ENCODE measurements at places on chromosomes 6 and 20.

- DNase-seq = no peak
These were observed 510.2 kb upstream of the SULF2 start for GRCh38 chr20:48295445-48295903.

DNA sequence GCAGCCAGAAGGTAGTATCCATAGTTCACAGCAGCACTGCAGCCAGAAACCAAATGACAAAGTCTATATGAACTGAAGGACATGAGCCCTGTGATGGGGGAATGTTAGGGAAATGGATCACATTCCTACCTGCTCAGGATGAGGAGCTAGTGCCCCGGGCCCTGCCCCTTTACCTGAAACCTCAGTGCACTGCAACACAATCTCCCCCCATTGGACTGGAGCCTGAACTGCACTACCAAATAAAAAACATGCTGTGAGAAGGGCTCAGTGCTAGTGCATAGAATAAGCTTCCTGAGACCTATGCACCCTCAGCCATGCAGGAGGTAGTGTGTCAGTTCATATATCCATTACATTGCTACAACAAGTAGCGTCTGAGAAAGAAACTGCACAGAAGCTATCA, 477.8 kb downstream of the HACE1 start:
- no peak for DNase-seq

DNA sequence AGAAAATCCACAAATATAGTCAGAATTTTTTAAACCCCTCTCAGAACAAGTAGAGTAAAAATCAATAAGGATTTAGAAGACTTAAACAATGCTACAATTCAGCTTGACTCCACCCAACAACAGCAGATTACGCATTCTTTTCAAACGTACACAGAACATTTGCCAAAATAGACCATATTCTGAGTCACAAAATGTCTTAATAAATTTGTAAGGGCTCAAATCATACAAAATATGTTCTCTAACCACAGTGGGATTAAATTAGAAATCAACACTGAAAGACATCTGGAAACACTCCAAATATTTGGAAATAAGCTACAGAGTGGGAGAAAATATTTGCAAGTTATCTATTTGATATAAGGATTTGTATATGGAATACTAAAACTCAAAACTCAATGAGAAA, 164.2 kb upstream of the AKAP12 start:
- DNase-seq = no peak

- no peak for DNase-seq
These were observed 259.6 kb downstream of the BCKDHB start for GRCh38 chr6:80366051-80366450.

- DNase-seq = no peak
These were observed 151.2 kb upstream of the TAB2 start for GRCh38 chr6:149166336-149166735.

DNA sequence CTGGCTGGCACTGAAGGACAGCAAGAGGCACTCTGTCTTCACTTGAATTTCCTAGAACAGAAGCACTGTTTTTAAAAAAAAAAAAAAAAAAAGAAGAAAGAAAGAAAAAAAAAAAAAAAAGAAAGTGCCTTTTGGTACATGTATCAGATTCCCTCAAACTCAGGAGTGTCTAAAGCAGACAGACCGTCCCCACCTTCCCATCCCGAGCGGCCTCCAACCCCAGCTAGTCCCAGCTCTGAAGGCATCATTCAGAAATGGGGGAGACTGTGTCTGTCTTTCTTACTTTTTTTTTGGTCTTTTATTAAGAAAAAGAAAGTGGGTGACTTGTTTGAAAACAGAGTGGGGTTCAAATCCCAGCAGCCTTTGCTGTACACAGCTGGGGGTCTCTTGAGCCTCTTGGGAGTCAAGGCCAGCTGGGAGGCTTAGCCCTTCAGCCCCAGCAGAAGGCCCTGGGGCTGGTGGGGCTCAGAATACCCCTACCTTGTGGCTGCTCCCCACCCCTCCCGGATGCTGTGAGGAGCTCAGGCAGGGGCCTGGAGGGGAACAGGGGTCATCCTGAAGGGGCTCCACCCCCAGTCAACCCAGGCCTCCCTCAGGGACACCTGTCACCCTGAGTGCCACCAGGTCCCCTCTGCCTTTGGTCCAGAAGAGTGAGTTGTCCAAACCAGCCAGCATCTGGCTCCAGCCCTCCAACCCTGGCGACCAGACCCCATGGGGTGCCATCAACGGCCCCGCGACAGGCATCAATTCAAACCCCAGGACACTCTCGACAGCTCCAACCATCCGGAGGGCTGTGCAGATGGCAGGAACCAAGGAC, 128.3 kb downstream of the TAF4 start:
- DNase-seq = no peak

DNA sequence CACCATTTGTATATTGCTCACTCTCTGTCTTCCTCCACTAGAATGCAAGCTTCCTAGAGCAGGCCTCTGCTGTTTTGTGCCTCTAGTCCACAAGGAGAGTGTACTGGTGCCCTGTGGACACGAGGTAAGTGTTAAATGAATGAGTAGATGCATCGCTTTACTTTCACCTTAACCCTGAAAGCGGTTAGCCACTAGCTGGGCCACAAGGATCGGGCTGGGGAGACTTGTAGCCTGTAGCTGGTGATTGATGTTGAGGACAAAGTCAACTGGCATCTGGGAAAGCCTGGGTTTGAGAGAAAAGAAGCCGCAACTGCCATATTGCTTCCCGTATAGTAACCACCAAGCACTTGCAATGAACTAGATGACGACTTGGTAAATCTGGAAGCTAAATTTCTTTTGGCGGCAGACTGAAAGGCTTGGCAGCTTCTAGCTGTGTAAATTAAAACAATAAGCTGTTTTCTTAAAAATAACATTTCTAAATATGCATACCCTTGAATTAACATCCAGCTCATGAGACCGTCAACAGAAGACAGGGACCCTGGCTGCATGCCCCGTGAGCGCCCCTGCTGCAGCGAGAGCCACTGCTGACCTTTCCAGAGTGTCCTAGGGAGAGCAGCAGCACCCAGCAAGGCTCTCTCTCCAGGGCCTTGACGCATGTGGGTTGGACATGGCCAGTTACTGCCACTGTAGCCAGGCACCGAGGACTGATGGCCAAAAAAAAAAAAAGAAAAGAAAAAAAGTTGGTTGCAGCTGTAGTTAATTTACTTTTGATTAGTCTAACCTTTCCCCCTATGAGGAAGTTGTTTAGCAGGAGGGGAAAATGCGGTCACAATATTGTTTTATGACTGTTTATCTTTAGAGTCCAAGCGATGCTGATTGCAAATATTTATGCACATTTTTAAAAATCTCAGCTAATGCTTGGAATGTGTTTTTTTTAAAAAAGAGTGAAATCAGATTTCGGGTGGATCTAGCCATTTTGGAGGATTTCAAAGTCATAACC, 315.1 kb downstream of the TFAP2C start:
- DNase-seq = no peak

DNA sequence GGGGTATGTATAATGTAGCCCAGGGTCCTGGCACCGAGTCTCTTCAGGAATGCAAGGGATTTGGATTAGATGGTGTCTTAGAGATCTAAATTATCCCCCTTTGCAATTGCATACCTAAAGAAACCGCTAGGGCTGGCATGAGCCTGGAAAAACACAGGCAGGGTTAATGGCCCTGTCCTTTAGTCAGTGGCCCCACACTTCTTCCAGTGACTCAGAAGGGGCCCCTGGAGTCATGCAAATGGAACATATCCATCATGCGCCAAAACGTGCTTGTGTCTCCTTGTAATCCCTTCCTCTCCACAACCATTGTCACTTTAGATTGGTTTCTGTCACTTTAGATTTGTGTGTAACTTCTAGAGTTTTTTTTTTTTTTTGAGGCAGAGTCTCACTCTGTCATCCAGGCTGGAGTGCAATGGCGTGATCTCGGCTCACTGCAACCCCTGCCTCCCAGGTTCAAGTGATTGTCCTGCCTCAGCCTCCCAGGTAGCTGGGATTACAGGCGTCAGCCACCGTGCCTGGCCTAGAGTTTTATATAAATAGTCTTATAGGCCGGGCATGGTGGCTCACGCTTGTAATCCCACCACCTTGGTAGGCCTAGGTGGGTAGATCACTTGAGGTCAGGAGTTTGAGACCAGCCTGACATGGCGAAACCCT, 8.7 kb upstream of the MYBL2 start:
- DNase-seq = no peak

DNA sequence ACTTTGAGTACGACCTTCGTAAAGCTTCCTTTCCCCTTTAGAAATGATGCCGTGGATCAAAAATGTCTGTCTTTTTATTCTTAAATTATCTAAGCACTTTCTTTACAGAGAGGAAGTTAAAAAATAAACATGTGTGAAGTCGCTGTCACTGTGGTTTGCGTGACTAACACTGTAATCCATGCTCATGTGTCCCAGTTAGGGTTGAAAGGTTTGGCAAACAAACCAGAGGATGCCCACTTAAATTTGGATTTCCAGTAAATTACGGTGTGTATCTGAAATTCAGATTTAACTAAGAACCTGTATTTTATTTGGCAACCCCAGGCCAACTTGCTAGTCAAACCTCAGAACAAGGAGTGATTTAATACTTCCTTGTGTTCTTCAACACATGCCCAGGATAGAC, 21.1 kb downstream of the HLA-DRB1 start:
- no peak for DNase-seq

DNA sequence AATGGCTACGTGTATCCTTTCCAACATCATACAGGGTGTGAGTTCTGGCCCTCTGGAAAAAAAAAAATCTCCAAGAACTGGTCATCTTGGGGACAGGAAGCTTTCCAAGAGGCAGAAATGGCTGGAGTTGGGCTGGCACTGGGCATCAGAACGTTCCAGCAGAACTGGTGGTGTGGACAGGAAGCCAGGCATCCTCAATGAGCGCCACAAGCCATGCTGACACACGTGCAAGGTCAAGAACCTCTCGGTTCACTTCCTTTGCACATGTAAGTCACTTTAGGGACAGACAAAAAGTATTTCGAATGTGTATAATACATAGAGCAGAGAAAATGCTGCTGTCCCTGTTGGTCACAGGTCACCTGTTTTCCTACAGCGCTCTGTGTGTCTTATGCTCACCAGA, 27.4 kb upstream of the RIN2 start:
- DNase-seq = no peak

- no peak for DNase-seq
These were observed 10.2 kb downstream of the TRIM10 start for GRCh38 chr6:30150671-30151395.

DNA sequence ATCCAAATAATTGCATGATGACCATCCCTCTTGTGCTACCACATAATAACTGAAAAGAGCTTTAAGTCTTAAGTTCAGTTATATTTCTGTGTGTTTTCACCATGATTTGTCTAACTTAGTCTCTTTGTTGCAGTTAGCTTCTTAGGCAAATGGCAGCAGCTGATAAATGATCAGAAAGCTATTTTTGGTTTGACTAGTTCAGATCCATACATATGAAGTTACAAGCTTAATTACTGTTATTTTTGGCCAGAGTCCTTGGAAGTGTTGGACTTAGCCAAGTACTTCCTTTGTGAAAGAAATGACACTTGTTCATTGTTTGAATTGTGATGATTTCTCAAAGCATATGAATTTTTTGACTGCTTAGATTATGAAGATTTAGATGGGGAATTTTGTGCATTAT, 54.2 kb downstream of the HIVEP1 start:
- no peak for DNase-seq

DNA sequence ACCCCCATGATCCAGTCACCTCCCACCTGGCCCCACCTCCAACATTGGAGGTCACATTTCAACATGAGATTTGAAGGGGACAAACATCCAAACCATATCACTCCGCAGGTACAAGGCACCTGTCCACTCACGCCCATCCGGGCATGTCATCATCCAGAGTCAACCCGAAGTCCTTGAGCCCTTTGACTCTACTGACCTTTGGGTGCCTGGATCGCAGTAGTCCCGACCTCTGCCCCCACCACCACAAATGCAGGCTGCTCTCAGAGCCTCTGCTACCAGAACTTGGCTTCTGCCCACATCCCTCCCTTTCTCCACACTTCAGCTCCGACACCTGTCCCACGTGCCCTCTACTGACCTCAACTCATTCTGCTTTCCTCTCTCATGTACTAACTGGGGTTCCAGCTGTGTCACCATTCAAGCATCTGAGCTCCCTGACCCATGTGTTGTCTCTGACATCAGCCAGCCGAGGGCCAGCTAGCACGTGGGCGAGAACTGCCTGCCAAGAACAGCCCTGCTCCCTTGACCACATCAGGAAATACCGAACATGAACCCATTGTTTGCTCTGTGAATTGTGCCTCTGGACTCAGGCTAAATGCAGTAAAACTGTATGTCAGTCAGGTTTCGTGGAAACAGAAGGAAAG, 498.3 kb upstream of the SULF2 start:
- no peak for DNase-seq

GRCh38 chr20:23024701-23025100, 10.4 kb upstream of the SSTR4 start:
- no peak for DNase-seq

DNA sequence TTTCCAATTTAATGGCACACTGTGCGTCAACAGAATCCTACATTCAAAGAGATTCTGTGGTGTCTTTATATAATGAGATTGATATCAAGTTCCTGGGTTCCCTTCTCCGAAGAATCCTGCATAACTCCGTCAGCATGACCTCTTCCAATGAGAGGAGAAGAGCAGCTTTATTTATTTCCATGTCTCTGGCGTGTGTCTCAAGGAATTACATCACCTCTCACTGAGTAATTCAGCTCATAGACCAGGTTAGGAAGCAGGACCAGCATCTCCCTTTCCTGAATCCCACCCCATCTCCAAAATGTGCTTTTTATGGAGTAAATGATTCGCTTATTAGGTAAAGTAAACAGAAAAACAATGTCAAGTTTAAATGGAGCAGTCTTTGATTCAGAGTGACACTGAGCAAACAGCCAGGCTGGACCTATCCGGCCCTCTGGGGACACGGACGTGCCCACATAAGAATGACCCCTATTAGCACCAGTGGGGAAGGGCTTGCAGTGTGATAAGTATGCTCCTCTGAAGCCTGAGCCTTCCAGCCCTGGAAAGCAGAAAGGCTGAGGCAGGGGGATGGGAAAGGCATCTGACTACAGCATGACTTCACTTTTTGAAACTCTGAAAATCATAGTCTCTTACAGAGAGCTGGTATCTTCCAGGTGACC, 165.2 kb downstream of the CLIC5 start:
- peak; percentile 12 for DNase-seq

DNA sequence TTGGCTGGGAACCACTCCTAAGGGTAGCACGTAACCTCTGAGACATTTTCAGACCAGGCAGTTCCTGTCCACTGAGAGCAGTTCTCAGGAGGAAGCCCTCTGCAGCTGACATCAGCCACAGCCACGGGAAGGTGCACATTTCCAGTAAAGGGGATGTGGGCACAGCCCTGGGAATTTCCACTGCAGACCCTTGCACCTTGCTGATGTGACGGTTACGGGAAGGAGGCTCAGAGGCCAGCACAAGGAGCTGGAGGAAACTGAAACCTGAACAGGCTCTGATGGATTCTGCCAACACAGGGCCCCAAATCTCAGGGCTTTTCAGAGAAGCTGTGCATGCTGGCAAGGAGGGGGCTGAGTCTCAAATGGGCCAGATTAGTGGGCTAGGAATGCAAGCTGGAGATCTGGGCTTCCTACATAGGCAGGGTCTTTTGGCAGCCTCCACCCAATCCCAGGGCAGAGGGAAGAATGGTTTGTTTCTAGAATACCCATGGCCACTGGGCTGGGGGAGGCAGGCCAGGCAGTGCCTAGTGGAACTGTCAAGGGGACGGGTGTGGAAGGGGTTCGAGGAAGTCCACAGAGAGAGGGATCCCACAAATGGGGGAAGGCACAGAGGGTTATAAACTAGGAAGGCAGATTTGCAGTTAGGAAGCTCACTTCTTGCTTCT, 14.2 kb downstream of the EBF4 start:
- no peak for DNase-seq

Data from NCI-H1930 (cell line).